ENCODE measurements at places on chromosomes 7 and 10.
A peak's percentile ranks its signal among the peaks of the same experiment; 100 is the strongest.

GRCh38 chr7:113000316-113001020 lies 86.2 kb downstream of the GPR85 start:
- DNase-seq = no peak

DNA sequence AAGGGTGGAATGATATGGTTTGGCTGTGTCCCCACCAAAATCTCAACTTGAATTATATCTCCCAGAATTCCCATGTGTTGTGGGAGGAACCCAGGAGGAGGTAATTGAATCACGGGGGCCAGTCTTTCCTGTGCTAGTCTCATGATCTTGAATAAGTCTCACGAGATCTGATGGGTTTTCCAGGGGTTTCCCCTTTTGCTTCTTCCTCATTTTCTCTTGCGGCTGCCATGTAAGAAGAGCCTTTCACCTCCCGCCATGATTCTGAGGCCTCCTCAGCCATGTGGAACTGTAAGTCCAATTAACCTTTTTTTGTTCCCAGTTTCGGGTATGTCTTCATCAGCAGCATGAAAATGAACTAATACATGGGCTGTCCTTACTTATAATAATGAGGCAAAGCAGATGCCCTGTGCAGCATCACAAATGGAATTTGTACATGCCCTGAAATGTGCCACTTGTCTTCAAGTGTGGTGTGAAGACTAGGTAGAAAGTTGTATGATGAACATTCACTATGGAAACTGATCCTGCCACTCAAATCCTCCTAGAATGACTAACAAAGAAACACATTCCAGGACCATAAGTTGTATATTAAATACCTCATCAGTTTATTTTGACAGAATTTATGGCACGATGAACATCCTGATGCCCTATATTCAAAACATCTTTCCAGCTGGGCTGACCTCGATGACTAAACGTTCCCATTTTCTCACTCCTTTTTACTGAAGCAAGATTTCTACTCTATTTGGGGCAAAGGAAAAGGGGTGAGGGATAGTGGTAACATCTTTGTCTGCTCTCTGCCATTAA lies 122.8 kb upstream of the CTTNBP2 start:
- no peak for DNase-seq

- DNase-seq = no peak
Observed at GRCh38 chr7:2307690-2308107, 6.5 kb downstream of the SNX8 start.

DNA sequence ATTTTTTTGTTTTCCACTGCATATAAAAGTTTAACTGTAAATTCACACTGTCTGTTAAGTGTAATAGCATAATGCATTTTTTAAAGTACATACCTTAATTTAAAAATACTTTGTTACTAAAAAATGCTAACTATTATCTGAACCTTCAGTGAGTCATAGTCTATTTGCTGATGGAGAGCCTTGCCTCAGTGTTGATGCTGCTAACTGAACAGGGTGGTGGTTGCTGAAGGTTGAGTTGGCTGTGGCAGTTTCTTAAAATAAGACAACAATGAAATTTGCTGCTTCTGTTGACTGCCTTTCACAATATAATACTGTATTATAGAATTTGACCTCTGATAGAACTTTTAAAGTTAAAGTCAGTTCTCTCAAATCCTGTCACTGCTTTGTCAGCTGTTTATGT lies 72.3 kb upstream of the GATAD1 start:
- DNase-seq = no peak

DNA sequence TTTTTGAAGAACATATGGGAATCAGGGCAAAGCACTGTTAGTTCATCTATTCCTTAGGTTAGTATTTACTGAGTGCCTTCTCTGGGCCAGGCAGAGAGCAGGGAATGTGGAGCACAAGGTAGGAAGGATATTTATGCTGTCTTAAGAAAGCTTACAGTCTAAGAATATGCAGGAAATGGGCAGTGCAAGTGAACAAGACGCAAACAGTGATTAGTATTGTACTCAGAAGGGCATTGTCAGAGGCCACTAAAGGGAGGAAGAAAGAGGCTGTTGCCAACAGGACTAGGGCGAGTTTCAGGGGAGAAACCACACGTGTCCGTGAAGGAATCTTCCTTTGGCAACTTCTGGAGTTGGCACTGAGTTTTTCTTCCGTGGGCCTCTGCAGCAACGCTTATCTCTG lies 552.8 kb upstream of the COBL start:
- no peak for DNase-seq

- no peak for DNase-seq
Observed at GRCh38 chr10:73628405-73628804, 12.9 kb downstream of the MYOZ1 start.

- no peak for DNase-seq
Observed at GRCh38 chr7:132453826-132454225, 122.4 kb downstream of the PLXNA4 start.

- DNase-seq = no peak
Observed at GRCh38 chr7:108231221-108231620, 101.1 kb upstream of the LAMB4 start.

DNA sequence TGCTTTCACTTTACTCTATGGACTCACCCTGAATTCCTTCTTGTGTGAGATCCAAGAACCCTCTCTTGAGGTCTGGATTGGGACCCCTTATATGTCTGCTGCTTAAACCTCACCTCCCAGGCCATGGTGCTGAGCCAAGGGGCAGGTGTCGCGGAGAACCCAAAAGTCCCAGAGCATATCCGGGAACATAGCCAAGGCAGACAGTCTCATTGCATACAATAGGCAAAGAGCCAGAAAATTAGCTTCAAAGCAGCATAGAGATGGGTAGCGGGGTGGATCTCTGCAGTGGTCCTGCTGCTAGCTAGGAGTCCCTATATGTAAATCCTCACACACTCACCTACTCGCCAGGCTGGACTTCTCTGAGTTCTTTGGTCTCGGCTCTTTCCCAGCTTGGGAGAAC lies 5.5 kb downstream of the CCL24 start:
- no peak for DNase-seq

DNA sequence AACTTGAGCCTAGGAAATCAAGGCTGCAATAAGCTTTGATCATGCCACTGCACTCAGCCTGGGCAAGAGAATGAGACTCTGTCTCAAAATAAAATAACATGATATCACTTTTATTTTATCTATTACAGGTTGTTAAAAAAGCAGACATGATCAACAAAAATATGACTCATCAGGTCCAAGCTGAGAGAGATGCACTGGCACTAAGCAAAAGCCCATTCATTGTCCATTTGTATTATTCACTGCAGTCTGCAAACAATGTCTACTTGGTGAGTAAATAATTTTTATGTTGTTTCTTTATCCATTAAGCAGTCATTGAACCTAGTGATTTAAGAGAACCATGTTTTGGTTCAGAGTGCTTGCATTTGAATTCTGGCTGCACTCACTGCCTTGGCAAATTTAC lies 3.3 kb downstream of the MASTL start:
- DNase-seq = no peak

DNA sequence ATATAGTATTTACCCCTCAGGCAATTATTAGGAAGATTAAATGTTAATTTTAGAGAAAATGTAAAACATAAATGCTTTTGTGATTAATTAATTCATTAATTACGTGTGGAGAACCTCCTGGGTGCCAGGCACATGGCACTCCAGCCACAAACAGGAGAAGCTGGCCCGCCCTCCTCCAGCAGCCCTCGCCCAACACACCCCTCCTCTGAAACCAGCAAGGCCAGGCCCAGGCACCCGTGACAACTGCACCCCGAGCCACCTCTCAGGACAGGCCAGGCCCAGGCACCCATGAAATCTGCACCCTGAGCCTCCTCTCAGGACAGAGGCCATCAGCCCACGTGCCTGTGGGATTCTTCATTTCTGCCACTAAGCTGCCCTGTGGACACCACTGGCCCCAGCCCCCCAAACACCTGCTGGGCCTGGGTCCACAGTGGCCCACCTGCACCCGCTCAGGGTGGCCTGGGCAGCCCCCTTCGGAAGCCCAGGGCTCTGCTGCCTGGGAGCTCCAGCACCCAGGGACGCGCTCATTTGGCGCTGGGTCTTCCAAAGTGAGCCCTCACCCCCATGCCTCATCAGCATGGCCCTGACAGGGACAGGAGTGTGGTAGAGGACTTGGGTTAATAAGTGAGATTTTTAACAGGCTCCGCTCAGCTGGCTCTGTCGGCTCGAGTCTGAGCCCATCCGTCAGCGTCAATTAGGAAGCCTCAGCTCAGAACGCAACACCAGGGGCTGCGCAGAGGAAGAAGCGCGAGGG lies 482.1 kb downstream of the DNAJB6 start:
- no peak for DNase-seq

GRCh38 chr10:50310560-50311174 lies 59.4 kb upstream of the ASAH2 start:
- peak; percentile 4 for DNase-seq

GRCh38 chr10:131546086-131546810 lies 234.7 kb upstream of the TCERG1L start:
- DNase-seq = no peak

DNA sequence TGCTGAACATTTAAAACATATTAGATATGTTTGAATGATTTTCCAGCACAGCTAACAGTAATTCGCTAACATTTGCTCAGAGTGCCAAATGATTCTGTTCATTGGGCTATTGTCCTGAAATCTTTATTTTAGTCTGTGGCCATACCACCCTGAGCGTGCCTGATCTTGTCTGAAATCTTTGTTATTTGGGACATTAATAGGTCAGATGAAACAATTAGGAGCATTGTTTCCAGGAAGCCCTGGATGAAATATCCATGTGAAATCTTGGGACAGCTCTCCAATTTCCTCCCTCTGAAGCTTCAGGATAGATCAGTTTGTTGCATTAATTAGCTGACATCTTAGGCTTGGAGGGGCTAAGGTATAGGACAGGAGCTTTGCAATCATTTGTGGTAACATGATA lies 512.0 kb downstream of the KIF20B start:
- no peak for DNase-seq

DNA sequence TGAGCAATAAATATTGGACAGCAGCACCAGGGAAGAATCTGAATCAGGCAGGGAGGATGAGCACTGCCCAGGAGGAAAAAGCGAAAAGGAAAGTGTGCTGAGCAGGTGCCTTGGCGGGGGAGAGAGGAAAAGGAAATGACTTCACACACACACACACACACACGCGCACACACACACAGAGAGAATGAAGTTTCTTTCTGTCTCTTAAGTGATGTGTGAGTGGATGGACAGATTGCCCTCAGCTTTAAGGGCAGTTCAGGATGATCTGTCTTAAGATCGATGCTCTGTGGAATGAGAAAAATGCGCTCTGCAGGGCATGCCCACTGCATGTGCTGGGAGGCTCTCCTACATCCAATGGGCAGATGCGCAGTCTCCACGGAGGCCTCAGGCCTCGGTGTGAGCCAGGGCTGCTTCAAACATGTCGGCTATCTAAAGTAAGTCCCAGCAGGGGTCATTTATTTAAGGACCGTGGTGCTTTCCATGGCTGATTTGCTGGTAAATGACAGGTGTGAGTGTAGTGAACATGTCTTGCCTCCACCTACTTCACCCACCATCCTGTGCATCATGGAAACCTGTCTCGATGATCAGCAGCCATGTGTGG lies 2.5 kb upstream of the ACBD5 start:
- peak; percentile 28 for DNase-seq

DNA sequence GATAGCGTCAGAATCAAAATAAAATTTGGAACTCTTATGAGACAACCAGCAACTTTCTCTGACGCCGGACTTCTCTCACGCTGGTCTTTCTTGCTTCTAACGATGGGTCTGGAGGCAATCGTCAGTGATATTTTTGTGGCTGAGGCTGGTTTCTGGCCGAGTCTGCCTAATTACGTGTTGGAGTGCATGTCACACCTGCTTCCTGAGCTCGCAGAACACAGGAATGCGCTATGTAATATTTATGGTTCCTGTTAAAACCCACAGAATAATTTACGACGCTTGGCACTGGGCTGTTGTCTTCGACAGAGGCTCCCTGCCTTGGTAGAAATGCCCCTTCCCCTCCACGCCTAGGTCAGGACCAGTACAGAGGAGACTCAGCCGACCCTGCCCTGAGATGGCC lies 64.9 kb downstream of the NPTX2 start:
- no peak for DNase-seq

GRCh38 chr10:26837139-26837538 lies 23.6 kb downstream of the ABI1 start:
- DNase-seq = no peak

GRCh38 chr7:23662124-23662983 lies 17.6 kb upstream of the FAM221A start:
- DNase-seq = no peak

DNA sequence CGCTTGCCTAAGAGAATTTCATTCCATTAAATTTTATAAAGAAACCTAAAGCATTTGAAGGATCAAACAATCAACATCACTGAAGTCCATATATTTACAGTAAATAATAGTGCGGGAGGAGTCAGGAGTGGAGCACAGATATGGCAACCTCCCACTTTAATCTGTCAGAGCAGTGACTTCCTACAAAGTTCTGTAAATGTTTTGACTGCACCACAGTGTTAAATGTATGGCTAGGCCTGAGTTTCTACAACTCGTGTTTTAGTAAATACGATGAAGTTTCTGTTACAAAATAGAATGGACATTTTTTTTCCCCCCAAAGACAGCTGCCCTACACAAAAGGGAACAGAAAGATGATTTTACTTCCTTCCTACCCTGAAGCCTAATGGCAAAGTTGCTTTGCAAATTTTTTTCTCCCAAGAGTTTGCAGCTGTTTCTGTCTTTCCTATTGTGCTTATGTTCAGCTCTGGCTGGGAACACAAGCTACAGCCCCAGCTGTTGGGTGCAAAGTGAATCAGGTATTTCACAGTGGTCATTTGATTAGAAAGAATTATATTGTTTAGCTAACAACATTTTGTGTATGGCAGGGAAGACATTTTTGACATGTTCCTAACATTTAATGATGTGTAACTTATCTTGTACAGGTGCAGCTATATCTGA lies 62.1 kb downstream of the MET start:
- no peak for DNase-seq

DNA sequence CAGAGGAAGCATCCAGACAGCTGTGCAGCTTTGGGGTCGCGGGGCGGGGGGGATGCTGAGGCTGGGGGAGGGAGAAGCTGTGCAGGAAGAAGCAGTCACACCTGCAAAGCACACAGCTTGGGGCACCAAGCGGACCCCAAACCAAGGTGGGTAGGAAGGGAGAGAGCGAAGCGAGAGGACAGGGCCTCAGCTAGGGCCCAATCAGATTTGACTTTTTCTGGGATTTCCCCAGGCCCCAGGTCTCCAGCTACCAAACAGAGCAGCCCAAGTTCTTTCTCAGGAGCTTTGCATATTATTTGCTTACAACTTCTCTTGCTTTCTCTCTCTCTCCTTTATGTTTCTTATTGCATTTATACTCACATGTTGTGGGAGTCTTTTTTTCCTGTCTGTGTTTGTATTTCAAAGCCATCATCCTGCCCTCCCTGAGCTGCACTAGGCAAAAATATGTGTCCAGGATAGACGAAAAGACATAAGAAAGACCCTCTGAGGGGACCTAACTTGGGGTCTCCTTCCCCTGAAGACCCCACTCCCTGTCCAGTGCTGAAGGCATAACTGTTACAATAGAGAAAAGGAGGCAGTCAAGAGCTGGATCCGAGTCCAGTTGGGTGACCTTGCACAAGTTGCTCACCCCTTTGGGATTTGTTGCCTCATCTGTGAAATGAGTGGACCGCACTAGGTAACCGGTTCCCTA lies 50.6 kb upstream of the SMNDC1 start:
- DNase-seq = no peak

- DNase-seq = no peak
Observed at GRCh38 chr10:70668454-70668970, 3.8 kb upstream of the ADAMTS14 start.

Data from neural crest cell (in vitro differentiated cells).